Jurkat, Clone E6-1 (cell line): ENCODE measurements at places on chromosomes 7 and 10.

DNA sequence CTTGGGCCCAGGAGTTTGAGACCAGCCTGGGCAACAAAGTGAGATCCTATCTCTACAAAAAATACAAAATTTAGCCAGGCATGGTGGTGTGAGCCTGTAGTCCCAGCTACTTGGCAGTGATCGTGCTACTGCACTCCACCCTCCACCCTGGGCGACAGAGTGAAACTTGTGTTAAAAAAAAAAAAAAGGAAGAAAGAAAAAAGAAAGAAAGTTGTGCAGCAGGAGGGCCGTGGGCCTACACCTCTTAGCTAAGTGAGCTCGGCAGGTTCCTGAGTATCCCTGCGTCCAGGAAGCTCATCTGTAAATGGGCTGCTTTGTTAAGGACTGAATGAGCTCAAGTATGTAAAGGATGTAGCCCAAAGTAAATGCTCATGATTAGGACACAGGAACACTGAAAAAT is 155.0 kb downstream of the RNF216 start:
- no peak for DNase-seq

GRCh38 chr10:33066558-33067236 is 108.7 kb upstream of the ITGB1 start:
- no peak for DNase-seq

- DNase-seq = no peak
Observed at GRCh38 chr10:122475591-122476332, 14.4 kb downstream of the HTRA1 start.

DNA sequence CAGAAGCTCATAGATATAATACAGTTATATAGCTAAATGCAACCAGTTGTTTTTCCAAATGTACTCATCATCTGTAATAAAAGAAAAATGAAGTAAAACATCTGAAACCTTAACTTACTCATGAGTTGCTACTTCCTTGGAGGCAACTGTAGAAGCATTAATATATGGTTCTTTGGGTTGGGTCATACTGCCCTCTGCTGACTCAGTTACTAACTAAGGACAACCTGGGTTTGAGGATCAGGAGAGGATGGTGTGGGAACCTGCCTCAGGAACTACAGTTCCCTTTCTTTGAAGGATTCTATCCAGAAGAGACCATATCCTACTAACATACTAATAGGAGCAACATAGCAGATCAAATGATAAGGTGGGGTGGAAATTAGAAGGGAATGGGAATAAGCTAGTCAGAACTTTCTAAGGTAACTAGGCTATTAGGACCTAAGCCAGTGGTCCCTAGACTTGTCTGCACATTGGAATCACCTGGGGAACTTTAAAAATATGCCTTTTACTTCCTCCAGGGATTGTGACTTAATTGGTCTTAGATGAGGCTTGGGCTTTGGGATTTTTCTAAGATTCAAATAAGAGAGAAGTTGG is 20.7 kb downstream of the COX15 start:
- DNase-seq = peak; percentile 39

DNA sequence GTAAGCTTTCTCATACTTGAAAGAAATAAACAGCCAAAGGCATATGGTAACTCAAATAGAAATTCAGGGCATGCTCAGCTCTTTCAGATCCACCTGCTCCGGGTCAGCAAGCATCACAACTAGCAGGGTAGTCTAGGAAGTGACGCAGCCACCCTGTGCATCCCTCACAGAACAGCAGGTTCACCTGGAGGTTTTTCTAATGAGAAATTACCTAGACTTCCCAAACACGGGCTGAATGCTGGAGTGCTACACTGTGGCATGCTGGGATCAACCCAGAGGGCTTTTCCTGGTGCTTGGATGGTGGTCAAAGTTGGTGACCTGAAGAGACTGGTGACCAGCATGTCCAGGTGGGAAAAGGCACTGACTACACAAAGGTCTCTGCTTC is 66.8 kb upstream of the DNAJB6 start:
- DNase-seq = no peak

GRCh38 chr7:105830405-105831301 is 45.7 kb downstream of the ATXN7L1 start:
- no peak for DNase-seq
